Omental fat pad (tissue), 4 donors: ENCODE measurements at places on chromosomes 2 and 18.

GRCh38 chr2:175366815-175367214, 185.3 kb upstream of the ATP5MC3 start:
- DNase-seq: no peak

DNA sequence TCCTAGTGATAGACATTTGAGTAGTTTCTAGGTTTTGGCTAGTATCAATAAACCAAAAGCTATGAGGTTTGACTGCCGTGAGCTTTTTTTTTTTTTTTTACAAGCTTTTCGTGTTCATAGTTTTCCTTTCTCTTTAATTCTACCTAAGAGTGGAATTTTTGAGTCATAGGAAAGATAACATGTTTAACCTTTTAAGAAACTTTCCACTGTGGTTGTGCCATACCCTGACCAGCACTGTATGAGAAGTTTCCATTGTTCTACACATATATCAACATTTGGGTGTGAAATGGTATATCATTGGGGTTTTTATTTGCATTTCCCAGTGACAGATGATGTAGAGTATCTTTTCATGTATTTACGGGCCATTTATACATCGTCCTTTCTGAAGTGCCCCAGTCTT, 31.7 kb downstream of the UBE2F start:
- no peak for DNase-seq

GRCh38 chr2:16206191-16206944, 266.0 kb downstream of the MYCN start:
- no peak for DNase-seq

DNA sequence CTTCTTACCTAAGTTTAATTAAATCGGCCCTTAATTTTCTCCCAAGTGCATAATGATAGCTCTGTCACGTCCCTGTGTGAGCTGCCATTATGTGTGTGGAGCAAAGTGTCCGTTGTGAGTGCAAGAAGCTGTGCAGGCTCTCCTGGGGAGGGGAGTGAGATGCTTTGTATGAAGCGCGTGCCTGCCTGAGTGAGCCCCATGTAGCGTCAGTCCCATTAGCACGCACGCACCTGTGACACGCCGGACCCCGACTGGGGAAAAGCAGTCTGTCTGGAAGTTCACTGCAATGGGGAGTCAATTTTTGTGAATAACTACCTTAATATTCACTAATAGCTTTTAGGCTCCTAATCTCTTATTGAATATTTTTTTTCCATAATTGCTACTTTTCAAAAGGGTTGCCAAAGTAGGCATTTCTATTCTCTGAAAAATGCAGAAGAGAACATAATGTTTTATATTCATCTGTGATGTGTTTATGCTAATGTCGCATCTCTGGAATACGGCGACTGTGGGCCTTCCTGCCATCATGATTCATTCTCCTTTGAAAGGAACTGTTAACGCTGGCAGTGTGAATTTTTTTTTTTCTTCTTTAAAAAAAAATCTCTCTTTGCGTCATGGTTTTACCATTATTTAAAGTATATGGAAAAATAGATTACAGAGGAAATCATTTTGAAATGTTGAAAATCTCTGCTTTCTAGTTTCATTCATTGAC, 157.7 kb downstream of the COL4A4 start:
- no peak for DNase-seq

DNA sequence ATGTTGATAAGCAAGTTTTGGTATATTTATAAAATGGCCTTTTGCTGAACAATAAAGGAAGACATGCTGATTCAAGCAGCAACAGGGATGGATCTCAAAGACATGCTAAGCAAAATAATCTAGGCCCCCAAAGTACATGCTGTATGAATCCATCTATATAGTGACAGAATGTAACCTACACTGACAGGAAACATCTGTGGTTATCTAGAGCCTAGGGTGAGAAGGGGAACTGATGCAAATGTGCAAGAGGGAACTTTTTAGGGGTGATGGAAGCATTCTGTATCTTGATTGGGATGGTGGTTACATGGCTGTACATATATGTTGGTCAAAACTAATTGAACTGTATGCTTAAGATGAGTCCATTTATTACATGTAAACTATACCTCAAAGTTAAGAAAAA, 24.2 kb downstream of the CNRIP1 start:
- no peak for DNase-seq

- no peak for DNase-seq
Measured at GRCh38 chr2:151269798-151270568, 8.3 kb upstream of the RBM43 start.

DNA sequence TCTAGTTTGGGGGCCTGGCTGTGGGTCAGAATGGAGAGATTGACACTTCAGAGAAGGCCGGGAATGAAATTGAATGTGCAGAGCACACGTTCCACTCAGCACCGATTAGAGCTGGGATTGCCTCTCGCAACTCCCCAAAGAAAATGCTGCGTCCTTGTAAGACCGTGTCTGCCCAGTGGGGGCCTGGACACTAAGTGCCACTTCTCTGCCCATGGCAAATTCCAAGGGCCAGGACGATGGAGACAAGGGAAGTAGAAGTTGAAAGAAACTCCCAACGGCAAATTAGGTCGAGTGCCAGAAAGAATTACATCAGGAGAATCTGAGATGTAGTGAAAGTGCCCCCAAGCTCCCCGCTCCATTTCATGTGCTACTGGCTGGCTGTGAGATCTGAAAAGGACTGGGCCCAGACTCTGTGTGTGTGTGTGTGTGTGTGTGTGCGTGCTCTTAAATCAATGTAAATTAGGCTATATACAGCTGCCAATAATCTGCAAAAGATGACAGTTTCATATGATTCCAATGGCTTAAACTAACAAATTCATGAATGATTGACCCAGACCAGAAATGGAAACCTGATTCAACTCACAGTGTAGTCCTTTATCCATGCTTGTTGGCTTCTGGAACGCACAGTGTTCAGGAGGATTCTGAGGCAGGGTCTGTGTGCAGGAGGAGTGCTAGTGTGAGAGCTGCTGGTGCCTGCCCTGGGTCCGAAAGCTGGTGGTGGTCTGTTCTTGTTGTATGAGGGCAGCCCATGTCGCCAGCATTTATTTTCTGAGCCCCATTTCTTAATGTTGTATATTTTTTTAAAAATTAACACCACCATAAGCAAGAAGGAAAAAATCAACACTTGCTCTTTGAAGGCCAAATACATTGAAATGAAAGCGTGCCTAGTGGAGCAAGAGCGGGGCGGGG, 234.3 kb downstream of the AGAP1 start:
- DNase-seq: no peak

DNA sequence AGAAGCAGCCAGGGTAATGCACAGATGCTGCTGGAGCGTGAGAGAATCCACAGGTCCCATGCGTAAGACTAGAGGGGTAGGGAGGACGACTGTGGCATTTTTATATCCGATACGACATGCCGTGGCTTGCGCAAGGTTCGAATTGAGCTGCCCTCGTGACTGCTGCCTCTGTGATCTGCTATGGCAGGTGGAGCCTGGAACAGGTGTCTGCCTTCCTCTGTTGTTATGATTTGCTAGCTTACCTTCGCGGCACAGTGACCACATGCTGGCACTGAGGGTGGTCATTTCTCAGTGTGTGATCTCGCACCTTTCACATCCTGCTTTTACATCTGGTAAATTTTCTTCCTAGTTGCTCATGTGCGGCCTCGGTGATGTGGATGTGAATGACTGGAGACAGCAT, 240.2 kb downstream of the ALPK2 start:
- no peak for DNase-seq

DNA sequence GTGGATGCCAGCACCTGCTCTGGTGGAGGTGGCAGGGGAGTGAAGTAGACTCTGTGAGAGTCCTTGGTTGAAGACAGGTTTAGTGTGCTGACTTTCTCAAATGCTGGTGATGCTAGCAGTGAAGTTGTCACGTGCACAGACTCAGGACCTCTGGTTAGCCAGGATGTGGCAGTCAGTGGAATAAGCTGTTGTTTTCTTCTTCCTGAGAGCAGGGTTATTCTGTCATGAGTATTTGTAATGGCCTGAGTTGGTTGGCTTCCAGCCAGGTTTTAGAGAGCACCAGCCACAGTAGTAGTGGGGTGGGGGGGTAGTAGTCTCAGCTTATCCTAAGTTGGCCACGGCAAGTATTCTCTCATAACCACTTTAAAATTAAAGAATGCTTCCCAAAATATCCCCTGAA, 238.5 kb upstream of the FBXO11 start:
- DNase-seq: no peak

GRCh38 chr2:11344342-11344955, at the start of gene ROCK2:
ROCK2 (minus strand) TSS chr2:11344636; CDS start chr2:11344136, 500 bp downstream.
- DNase-seq: peak; percentile 30

GRCh38 chr2:237774811-237775553, 23.6 kb upstream of the RBM44 start:
- DNase-seq: no peak

GRCh38 chr2:83665894-83666293, 793.2 kb downstream of the SUCLG1 start:
- no peak for DNase-seq

- DNase-seq: no peak
Measured at GRCh38 chr2:216495656-216496055, 3.0 kb upstream of the RPL37A start.

GRCh38 chr2:145267451-145267850, 747.5 kb upstream of the ZEB2 start:
- no peak for DNase-seq

DNA sequence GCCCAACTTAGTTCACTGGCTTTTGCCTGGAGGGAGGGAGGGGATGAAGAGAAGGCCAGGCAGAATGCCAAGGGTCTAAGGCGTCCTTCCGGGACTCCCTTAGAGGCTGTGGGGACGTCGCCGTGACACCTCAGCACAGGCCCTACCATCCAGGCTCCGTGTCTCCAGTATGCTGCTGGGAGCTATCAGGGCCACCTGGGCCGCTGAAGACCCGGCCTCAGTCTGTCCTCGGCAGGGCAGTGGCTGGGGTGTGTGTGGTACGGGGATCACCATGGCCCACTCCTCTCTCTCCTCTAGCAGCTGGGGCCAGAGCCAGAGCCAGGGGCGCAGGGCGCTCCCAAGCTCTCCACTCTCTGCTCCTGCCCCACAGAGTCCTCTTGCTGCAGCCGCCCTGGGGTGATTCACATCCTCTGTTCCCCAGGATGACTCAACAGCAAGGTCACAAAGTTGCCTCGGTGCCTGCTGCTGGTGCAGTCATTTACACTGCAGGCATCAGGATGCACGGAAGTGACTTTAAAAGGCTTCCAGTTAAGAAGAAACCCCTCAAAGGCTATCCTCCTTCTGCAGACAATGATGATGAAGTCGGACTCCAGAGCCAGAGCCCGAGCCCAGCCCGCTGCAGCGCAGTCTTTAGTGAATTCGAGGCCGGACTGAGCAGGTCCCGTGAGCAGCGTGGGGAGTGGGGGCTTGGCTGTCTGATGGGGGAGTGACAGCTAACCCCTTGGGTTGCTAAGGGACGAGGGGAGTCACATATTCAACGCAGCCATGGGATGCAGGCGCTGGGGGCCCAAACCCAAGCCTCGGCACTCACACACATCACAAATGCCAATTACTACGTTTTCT, 31.9 kb downstream of the SNORC start:
- no peak for DNase-seq

GRCh38 chr2:164068063-164068462, 332.3 kb upstream of the FIGN start:
- no peak for DNase-seq

GRCh38 chr18:65852273-65852672, 101.5 kb downstream of the CDH7 start:
- no peak for DNase-seq

DNA sequence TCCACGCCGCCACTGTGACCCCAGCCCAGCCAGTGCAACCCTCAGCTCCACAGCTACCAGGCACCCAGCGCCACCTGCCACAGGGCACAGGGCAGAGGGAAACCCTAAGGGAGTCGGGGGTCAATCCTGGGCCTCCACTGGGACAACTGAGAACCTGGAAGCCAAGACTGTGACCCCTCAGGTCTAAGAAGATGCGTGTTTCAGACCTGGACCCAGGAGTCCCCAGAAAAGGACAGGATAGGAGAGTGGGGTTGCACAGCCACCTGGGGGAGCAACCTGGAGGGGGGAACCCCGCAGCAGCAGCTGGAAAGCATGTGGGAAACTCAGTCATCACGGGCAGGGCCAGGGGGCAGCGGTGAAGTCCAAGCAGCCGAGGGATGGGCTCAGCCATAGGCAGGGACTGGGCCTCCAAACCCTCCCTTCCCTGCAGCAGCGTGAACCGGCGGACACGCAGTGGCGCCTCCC, 4.1 kb downstream of the ESPNL start:
- no peak for DNase-seq

DNA sequence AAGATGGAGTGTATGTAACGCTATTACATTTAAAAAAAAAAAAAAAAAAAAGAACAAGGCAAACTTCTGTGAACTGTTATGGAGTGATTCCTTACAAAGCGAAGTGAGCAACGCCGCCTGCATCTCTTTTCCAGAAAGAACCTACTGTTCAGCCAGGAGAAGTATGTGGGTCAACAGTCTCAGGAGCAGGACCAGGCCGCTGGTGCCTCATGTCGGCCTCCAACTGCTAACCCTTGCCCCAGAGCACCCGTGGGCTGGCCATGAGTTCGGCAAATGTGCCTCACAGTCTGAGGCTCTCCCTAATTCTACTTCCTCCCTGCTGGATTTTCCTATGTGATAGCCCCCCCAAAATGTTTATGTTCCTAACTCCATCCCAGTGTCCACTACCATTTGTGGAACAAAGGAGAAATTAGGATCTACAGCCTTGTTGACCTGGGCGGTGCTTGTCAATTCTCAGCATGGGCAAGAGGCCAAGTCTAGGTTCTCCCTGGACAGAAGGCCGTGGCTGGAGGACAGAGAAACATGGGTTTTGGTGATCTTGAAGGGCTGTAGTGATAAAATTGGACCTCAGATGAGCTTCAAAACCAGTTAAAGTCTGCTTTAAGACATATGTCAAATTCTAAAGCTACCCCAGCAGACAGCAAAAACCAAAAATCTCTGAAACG, 15.9 kb downstream of the FAM168B start:
- DNase-seq: no peak

GRCh38 chr2:71923143-71923525, 224.5 kb downstream of the CYP26B1 start:
- no peak for DNase-seq

DNA sequence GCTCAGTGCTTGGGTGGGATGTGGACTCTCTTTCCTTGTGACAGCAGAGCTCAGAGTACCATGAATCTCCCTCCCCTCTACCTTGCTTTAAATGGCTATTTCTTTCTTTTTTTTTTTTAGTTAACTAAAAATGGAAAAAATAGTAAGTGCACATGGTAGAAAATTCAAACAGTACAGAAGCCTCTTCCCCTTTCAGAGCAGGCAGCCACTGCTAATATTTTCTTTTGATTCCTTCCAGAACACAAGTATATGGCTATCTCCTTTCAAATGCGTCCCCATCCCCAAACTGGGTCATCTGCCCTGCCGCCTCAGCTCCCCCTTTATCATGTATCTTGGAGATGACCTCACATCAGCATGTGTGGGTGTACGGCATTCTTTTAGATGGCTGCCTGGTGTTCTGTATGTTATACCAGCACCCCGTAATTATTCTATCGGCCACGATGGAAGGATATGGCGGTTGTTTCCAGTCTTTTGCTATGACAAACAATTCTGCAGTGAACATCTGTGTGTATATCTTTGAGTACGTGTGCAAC, 70.5 kb upstream of the DLX2 start:
- DNase-seq: no peak
